ENCODE measurements at places on chromosomes 6 and 20.

DNA sequence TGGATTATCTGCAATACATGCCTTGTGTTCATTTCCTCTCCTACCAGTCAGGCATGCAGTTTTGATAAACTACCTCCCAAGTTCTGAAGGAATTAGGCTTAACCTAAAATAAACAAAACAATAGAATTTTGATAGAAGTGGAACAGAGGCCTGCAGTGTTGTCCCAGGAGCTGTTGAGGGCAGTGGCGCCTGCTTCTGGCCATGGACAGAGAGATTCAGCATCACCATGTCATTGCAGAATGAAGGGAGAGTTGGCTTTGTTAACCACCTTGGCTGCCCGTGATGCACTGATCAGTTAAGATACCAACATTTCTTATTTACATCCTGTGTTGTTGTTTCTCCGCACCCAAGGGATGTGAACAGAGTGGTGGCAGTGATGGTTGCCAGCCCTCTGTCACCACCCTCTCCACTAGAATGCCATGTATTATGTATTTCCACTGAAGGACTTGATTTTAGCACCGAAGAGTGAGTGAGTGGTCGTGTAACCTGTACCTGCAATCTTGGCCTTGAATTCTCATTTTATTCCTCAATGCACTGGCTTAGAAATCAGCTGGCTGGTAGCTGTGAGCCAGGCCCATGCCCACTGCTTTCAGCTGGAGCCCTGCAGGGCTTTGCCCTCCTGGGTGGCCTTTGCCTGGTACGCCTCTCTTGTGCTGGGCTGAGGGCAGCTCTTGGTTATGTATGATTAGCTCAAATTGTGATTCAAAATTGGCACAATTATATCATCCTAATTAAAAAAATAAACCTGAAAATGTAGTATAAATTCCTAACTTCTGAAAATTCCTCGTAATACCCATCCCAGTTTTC lies 56.5 kb downstream of the SHLD1 start:
- no peak for DNase-seq

- no peak for DNase-seq
Measured at GRCh38 chr6:16078064-16078463, 50.8 kb upstream of the MYLIP start.

GRCh38 chr6:101400326-101401135 lies 7.0 kb downstream of the GRIK2 start:
- DNase-seq: no peak

GRCh38 chr6:143553337-143553736 lies 41.8 kb upstream of the FUCA2 start:
- no peak for DNase-seq

DNA sequence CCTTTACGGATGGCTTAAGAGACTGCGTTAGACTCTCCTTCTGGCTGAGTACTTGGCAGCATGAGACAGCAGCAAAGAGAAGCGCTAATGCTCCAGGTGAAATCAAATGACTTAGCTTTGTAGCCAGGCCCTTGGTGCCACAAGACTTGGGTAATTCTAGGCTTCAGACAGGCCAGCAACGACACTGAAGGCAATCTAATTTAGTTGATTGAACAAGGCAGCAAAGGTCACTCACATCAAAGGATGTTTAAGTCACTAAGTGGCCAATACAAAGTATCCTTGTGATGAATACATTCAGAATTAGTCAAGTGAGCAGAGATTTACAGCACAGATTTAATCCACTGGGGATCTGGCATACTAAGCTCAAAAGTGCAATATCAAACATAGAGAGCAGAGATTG lies 113.2 kb downstream of the FAM83B start:
- DNase-seq: no peak

DNA sequence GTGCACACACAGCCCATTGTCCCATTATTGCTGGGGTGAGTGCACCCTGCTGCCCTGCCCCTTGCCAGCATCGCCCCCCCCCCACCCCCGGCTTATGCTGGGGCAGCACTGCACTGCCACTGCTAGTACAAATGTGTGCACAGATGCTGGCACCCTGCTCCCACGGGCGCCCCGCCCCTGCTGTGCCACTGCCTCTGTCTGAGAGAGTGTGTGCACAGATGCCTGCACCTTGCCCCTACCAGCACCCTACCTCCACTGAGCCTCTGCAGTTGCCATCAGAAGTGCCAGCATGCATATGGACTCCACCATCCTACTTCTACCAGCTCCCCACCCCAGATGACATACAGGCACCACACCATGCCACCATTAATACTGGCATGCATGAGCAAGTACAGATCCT lies 454.6 kb upstream of the KHDRBS2 start:
- DNase-seq: no peak

DNA sequence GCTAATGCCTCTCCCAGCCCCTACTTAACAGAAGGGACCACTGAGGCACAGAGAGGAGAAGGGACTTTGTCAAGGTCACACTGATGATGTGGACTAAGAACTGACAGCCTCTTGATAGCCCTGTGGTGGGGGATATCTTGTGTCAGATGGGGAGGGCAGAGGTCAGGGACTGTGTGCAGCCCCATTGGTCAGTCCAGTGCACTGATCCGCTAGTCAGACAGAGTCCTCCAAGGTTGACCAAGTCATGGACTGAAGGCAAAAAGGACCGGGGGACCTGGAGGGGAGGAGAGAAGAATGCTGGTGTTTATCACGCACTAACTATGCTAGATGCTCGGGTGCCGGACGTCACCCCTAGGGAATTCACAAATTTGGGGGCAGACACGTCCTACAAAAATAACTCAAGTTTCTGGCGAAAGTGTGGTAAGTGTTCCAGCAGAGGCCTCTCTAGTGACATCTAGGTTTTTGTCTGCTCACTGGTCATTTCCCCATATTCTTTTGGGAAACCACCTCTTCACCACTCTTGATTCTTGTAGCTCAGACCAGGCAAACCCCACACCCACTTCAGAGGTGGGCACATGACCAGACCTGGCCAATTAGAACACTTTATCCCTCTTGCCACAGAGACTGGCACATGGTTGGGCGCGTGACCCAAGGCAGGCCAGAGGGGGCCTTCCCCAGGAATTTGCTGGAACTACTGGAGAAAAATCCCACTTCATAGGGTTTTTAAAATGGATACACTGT lies 21.0 kb downstream of the TCF15 start:
- DNase-seq: no peak

DNA sequence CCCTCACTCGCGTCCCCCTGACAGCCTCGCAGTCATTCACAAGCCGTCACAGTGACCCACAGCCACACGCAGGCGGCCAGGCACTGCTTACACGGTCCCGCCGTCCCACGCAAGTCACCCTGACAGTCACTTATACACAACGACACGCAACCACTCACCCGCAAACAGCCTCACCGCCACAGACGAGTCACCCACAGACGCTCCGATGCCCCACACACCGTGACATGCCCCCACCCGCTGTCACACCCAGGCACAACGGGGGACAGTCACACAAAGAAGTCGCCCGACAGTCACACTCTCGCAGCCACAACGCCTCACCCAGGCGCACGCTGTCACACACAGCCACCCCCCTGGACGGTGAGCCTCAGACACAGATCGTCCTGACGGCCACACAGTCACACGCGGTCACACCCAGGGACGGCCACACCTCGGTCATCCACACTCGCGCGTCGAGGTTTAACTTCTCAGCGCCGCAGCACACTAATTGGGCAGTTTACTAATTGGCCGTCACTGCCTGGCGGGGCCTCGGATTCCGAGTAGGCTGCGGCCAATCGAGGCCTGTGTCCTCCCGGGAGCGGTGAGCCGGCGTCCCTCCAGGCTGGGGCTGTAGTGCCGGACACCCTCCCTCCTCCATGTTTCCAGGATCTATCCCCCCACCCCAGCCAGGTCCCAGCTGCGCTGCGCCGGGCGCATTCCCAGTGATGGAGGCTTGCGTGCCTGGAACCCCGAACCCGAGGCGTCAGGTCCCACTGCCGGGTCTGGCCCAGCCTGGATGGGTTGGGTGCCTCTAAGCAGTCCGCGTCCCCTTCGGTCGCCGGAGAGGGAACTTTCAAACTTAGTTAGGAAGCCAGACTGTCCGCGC lies 790 bp downstream of the TOX2 start:
- peak; percentile 25 for DNase-seq

- DNase-seq: no peak
Measured at GRCh38 chr6:73152556-73152955, 72.7 kb downstream of the KHDC1L start.

GRCh38 chr20:40148886-40149285 lies 540.1 kb downstream of the MAFB start:
- no peak for DNase-seq

DNA sequence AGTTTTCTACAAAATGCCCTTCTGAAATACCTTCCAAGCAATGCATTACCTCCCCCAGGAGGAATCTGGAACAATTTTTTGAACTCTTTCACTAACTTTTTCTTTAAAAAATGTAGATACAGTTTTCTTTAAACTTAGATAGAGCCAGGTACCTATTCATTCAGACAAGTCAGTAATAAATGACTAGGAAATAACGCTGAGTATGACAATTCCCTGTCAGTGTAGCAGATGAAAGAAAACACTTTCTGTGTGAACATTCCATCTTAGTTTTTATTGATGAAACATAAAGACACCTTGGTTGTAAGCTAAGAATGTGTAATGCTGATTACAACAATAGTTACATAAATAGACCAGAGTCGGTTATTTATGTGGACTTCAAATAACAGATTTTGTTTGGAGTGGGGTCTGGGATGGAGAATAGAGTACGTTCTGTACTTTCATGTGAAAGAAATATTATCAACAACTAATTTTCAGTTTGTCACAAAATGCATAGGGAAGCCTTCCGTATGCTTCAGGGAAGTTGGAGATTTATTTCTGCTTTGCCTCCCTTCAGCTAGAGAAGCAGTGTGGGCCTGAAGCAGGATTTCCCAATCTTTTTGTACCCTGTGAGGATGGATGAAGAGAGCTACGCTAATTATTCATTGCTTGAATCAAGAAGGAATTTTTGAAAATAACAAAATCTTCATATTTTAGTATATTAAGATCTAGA lies 19.2 kb upstream of the QKI start:
- no peak for DNase-seq

- no peak for DNase-seq
Measured at GRCh38 chr6:100105138-100105537, 111.1 kb upstream of the MCHR2 start.
